ENCODE measurements at places on chromosomes 7 and 10.

DNA sequence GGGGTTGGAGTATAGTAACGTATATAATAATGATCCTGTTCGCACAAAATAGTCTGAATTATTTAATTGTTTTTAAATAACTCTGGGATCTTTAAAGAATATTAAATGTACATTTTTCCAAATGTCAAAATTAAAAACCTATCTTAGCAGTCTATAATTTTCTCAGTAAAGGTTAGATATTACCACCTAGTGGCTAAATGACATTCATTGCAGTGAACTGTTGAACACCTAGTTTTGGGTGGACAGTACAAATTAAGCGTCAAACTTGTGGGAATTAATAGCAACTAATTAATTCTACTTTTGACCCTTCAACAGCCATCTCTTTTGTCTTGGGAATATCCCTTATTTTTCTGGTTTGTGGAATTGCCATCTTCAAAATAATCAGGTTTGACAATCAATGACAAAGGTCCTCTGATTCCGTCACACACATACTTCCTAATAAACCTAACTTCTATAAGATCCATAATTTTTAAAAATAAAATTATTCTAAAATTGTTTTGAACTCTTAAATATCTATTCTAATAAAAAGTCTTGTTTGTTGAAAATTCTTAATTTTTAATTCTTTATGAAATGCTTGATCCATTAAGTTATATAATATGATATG is 165.7 kb downstream of the SEMA3D start:
- no peak for DNase-seq

GRCh38 chr10:4632757-4633156 is 193.2 kb upstream of the AKR1E2 start:
- no peak for DNase-seq

DNA sequence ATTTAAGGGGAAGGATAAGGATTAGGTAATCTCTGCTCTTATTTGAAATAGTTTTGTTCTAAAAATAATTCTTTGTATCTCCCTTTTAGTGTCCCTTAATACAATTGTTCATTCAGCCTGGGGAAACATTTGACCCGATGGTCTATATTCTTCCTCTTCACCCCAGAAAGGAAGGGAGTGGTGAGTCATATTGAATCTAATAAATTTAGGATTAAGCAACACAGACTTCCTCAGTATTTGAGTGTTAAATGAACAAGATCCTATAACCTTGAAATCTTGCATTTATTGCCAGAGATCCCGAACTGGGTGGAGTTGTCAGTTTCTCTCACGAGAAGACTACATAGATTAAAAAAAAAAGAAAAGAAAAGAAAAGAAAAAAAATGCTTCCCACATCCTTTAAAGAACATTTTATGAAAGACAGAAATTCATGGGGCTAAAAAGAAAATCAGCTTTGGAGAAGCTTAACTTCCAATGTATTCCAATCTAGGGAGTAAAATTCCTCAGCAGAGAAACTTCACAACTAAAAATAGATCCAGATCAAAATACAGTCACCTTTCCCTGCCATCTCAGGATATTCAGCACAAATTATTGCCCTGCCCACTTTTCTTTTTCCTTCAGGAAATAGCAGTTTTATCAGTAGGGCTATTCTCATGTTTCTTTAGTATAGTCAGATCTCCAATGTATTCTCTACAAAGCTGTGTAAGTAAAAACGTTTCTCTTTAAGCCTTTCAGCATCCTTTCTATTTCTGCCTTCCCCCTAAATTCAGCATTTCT is 82.2 kb downstream of the SEMA3D start:
- no peak for DNase-seq

GRCh38 chr7:95317546-95317945 is 6.8 kb downstream of the PON1 start:
- no peak for DNase-seq

- DNase-seq, result no peak
Observed at GRCh38 chr7:91780521-91780920, 100.0 kb downstream of the MTERF1 start.

DNA sequence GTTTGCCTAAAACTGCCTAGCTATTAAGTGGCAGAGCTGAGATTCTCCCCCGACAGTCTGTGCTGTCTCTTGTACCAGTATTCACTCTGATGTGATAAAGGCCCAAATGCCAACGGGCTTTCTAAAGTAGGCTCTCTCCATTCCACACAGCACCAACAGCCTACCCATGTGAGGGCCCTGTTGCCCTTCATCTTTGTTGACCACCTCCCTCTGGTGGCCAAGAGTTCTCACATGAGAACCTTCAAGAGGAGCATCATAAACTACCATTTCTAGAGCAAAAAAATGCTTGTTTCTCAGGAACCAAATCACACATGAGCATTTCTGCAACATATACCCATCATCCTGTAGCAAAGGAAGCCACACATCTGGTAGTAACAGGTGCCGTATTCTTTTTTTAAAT is 185.8 kb downstream of the GRM8 start:
- DNase-seq, result no peak

DNA sequence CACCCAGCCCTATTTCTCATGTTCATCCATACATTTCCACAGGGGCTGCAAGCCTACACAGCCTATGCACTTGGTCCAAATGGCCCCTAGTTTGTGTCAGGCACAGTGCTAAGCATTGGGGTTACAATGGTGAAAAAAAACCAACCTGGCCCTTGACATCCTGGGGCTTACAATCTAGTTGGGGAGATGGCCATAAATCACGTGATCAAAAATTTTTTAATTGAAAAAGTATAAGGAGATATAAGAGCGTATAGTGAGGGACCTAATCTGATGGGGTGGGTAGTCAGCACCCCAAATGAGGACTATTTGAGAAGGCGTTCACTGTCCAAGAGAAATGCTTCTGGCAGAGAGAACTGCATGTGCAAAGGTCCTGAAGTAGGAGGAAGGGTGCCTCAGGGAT is 5.6 kb upstream of the MTPAP start:
- no peak for DNase-seq

DNA sequence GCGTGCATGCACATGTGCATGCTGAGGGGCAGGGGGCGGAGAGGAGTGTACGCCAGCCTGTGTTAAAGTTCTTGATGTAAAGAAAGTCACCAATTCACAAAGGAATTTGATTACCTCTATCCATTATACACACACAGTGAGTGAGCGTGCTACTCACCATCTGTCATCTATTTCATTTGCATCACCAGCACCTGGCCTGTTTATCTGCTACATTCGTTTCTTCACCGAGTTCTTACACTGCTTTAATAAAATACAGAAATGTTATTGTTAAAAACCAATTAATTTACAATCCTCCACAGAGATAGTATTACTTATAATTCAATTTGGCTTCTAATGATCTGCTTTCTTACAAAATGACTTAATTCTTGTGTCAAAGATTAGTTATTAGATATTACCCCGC is 32.6 kb downstream of the NEUROD6 start:
- no peak for DNase-seq

- no peak for DNase-seq
Observed at GRCh38 chr10:110118891-110119621, 88.3 kb upstream of the MXI1 start.

GRCh38 chr10:119505588-119506315 is 36.8 kb downstream of the RGS10 start:
- DNase-seq, result no peak

GRCh38 chr10:129909531-129910256 is 54.4 kb downstream of the EBF3 start:
- no peak for DNase-seq

DNA sequence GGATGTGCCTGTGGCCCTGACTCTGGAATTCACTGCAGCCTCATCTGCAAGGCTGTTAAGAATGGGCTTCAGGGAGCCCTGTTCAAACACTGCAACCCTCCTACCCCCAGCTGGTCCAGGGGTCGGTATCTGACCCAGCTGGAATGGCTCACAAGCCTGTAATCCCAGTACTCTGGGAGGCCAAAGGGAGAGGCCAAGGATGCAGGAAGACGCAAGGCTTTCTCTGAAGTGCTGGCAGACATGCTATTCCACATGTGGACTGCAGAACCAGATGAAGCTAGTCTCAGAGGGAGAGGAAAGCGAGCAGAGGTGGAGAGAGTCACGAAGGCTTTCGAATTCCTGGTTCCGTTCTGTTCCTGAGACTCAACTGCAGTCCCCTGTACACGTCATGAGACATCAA is 45.0 kb downstream of the ESYT2 start:
- DNase-seq, result no peak
